ENCODE measurements at places on chromosomes 4 and X.

GRCh38 chr4:156420623-156421022 is 467.0 kb upstream of the CTSO start:
- DNase-seq = no peak

GRCh38 chrX:136039485-136039884 is 54.2 kb downstream of the SLC9A6 start:
- DNase-seq = no peak

- DNase-seq = no peak
Observed at GRCh38 chrX:135307171-135307570, 2.1 kb upstream of the ETDC start.

DNA sequence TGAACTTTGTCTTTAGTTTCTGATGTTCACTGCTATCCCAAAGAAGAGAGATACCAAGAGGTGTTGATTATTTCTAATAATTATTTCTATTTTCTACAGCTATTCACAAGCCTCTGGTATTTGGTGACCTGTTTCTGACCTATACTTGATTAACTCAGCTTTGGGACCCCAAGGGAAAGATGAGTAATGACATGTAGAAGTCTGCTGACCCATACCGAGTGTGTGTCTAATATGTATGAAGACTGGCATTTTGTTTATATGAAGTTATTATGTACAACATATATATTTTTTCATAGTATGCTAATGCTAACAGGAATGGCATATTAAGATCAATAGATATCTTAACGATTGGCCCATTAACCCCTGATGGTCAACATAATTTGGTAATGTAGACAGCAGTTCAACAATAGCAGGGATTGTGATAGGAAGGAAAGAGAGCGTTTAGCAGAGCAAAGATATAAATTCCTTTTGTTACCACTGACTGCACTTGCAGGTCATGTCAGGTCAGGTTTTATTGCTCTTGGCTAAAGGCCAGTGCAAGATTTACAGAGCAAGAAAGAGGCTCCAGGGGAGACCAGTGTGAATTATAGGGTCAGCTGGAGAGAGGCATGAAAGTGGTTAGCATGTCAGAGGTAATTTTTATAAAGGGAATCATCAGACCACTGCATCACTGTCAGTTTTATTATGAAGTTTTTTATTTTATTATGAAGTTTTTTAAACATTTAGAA is 94.7 kb upstream of the DIPK2B start:
- no peak for DNase-seq

GRCh38 chr4:166798126-166798525 is 436.2 kb downstream of the SPOCK3 start:
- no peak for DNase-seq

- no peak for DNase-seq
Observed at GRCh38 chrX:2540426-2540947, 39.7 kb upstream of the DHRSX start.

GRCh38 chrX:7647831-7648230 is 195.1 kb upstream of the VCX start:
- DNase-seq = no peak

GRCh38 chr4:31234494-31234893 is 514.3 kb downstream of the PCDH7 start:
- DNase-seq = no peak

GRCh38 chr4:153345012-153345981 is 809 bp downstream of the MND1 start:
- DNase-seq = no peak

- DNase-seq = no peak
Observed at GRCh38 chrX:85112293-85112692, 108.6 kb downstream of the APOOL start.

DNA sequence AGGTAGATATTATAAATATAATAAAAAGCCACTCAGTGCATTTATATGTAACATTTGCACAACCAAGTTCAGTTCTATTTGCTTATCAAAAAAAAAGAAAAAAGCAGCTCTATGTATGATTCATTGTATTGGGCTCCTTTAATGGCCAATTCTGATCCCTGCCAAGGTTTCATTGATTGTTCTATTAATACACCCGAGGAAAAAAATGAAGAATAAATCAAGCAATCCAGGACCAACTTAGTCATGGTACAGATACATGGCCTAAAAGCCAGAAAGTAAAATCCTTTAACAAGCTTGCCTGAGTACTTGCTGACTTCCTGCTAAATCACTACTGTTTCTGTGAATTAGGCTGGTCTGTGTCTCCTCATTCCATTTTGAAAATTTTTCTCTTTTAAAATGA is 77.6 kb upstream of the PCDH7 start:
- DNase-seq = no peak

- DNase-seq = no peak
Observed at GRCh38 chrX:30230395-30230794, at the start of gene MAGEB3. MAGEB3 (plus strand) TSS chrX:30230657; CDS start chrX:30235925, 5,268 bp downstream.

DNA sequence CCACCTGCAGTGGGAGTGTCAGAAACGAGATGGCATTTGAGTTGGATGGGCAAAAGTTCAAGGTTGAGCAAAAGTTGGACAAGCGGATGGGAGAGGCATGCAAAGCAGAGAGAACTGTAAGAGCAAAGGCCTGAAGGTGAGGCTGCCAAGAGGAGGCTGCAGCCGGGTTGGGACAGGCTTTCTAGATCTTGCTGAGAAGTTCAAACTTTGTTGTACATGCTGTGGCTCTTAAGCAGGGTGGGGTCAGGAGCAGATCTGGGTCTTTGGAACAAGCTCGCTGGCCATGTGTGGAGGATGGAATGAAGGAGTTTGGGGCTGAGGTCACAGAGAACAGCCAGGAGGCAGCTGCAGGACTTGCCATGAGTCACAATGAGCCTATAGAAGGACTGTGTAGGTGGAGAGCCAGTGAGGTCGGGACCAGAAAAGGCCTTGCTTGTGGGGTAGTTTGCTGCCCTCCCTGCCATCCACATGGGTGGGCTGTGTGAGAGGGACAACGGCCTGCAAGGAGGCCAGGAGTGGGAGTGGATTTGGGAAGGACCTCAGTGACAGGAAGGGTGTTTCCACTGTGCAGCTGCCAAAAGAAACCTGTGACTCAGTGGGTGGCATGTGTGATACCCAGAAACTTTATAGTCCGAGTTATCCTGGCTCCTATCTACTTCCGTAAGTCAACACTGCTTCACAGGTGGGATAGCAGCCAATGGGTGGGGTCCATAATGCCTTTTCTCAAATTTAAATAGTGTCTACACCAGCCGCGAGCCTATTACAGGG is 210.4 kb downstream of the MID1IP1 start:
- no peak for DNase-seq

GRCh38 chr4:34220601-34221000 is 2023.7 kb downstream of the ARAP2 start:
- DNase-seq = no peak

- DNase-seq = no peak
Observed at GRCh38 chr4:129248621-129249020, 152.7 kb downstream of the C4orf33 start.

DNA sequence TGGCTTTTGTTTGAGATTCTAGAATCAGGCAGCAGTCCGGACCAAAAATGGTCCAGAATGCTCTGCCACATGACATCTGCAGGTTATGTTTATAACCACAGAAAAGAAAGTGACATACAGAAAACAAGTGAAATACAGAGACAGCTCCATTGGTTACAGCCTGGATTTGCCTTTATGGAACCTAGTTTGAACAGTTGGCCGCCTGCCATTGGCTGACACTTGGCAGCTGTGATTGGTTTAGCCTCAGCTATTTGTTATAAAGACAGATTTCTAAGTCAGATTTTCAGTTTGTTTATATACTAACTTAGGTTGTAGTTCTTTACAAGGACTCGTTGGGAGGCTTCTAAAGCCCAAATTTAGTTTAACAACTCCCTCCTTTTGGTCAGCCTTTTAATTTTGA is 40.8 kb upstream of the IL9R start:
- no peak for DNase-seq

GRCh38 chrX:116198810-116199209 is 28.3 kb downstream of the AGTR2 start:
- no peak for DNase-seq

GRCh38 chrX:1485033-1485432 is 32.3 kb upstream of the ASMTL start:
- no peak for DNase-seq

DNA sequence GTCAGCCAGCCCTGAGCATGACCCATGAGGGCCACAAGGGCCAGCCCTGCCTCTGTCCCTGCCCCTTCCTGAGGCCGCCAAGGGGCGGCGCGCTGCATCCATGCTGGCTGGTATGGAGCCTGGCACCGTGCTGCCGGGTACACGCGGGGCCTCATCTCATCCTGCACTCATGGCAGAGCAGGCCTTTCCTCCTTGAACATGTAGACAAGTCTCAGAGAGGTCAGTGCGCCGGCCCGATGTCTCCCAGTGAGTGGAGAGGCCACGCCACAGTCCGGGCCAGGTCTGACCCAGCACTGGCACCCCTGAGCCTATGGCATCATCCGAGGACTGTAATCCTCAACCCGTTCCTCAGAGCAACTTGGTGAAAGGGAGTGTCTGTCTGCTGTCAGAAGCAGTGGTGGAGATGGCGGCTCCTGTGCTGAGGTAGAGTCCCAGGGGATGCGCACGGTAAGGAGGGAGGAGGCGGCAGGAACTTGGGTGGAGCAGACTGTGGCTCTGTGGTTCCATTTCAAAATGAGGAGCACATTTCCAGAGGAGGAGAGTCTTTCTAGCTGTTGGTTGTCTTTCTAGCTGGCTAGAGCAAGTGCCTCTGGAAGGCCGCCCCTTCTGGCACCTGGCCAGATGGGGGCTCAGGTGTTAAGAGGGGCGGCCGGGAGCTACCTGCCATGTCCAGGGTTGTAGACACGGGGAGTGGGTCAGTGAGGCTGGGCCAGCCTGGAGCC is 32.8 kb downstream of the TRMT44 start:
- DNase-seq = no peak

- no peak for DNase-seq
Observed at GRCh38 chr4:26509681-26510333, 19.5 kb upstream of the CCKAR start.
